ENCODE measurements at places on chromosomes 7 and 10.

DNA sequence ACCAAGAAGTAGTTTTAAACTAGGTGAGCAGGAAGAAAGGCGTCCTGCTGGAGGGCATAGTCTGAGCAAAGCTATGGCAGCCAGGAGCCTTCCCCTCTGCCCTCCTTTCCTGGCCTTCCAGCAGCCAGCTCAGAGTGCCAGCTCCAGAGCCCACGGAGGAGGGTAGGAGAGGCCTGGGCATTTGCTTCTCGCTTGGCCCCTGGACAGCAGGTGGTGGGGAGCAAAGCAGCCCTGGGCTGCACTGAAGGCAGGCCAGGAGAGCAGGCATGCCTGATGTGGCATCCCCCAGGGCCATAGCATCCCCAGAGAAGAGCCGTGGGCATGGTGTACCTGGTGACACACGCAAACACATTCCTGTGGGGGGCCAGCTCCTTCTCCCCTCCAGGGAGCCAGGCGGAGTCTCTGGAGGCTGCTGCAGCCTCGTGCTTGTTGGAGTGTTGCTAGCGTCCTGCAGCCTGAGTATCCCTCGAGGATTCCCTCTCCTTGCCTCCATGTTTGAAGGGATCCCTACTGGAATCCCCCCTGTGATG is 43.9 kb downstream of the CDH23 start:
- no peak for DNase-seq

GRCh38 chr7:32075612-32076011 is 5.4 kb upstream of the PDE1C start:
- DNase-seq, result no peak

- DNase-seq, result no peak
Measured at GRCh38 chr7:156064971-156065386, 252.7 kb upstream of the SHH start.

DNA sequence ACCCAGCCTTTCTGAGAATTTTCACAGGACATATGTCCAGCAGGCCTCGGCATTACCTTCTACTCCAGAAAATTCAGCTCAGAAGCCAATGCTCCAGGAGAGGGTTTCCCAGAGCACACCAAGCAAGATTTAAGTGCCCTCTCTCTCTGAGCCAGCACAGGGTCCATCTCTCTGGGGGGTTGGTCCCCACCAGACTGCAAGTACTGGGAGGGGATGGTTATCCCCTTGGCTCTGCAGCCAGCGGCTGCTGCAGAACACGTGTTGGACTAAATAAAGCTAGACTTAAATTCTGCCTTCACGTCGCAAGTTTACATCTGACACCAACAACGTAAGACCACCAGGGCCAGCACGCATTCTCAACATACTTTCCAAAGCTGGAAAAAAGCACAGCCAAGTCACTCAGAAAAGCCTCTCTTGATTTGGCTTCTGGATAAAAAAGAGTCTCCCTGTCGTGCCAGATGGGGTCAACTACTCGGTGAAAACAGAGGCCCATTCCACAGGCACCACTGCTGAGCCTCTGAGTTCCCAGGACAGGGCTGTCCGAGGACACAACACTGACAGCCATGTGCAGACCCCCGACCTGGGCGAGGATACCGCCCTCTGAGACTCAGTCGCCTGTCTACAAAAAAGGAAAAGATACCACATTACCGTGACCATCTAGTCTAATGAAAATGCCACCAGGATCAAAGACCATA is 77.3 kb downstream of the CTBP2 start:
- DNase-seq, result no peak

GRCh38 chr7:142645777-142646176 is 103.5 kb upstream of the PRSS1 start:
- peak; percentile 61 for DNase-seq

DNA sequence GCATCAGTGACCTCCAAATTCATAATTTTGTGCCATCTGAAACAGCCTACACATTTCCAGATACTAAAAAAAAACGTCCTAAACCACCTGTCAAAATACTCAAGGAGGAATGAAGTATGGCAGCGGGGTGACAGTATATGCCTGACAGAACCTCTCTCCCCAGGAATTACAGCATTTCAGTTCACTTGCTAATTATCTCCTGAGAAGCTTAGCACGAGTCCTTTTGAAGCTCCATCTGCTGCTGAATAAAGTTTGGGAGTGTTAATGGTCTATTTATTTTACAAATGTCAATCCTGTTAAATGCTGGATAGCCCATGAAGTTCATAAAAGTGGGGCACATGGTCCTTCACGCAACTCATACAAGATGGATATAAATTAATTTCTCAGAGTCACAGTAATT is 29.4 kb upstream of the ANLN start:
- DNase-seq, result no peak

GRCh38 chr10:101560298-101561067 is 27.6 kb downstream of the POLL start:
- DNase-seq, result peak; percentile 18

DNA sequence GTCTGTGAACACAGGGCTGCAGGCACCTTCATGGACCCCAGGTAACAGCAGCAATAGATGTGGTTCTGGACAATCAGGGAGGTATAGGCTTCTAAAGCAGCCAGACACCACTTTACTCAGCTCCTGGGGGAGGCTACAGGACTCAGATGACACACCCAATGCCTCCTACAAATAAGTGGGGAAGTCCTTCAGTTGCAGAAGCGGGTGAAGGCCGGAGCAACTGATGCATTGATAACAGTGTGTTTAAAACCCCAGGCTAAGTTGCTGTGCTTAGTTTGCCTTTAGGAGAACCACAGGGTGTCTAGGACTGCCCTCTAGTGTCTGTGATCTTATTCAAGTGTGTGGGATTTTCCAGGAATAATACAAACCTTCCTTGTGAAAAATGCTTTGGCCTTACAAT is 5.9 kb upstream of the ITGA8 start:
- no peak for DNase-seq

- no peak for DNase-seq
Measured at GRCh38 chr7:108246227-108246837, 116.2 kb upstream of the LAMB4 start.

DNA sequence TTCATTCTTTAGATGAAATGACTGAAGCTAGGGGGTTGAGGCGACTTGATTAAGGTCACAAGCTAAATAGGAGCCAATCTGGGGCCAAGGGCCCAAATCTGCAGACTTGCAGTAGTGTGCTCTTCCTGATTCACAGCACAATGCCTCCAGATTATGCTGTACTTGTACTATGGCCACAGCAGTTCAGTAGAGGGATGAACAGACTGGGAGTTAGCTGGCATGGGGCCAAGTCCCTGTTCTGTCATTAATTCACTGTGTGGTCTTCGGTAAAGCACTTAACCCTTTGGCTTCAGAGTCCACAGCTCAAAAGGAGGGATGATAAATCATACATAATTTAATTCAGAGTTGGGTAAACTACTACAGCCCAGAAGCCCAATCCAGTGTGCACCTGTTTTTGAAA is 196.8 kb downstream of the XPNPEP1 start:
- peak; percentile 17 for DNase-seq

- DNase-seq, result no peak
Measured at GRCh38 chr10:132471125-132471451, 66.5 kb upstream of the INPP5A start.

DNA sequence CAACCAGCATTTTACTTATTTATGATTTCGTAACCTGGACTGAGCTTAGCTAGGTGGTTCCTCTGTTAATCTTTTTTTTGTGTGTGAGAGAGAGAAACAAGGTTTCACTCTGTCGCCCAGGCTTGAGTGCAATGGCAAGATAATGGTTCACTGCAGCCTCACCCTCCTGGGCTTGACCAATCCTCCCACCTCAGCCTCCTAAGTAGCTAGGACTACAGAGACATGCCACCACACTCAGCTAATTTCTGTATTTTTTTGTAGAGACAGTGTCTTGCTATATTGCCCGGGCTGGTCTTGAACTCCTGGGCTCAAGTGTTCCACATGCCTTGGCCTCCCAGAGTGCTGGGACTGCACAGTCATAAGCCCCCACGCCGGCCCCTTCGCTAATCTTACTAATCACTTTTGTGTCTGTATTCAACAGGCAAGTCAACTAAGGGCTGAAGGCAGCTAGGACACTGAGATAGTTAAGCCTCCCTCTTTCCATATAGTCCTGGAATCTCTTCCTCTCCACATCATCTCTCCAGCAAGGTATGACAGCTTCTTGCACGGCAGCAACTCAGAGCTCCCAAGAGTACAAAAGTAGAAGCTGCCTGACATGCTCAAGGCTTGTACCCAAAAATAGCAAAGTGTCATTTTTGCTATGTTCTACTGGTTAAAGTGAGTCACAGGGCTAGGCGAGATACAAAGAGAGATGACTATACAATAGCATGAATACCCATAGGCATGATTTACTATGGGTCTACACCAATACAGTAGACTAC is 11.3 kb downstream of the KMT2C start:
- no peak for DNase-seq

GRCh38 chr10:96670786-96671185 is 49.5 kb downstream of the PIK3AP1 start:
- DNase-seq, result peak; percentile 72

DNA sequence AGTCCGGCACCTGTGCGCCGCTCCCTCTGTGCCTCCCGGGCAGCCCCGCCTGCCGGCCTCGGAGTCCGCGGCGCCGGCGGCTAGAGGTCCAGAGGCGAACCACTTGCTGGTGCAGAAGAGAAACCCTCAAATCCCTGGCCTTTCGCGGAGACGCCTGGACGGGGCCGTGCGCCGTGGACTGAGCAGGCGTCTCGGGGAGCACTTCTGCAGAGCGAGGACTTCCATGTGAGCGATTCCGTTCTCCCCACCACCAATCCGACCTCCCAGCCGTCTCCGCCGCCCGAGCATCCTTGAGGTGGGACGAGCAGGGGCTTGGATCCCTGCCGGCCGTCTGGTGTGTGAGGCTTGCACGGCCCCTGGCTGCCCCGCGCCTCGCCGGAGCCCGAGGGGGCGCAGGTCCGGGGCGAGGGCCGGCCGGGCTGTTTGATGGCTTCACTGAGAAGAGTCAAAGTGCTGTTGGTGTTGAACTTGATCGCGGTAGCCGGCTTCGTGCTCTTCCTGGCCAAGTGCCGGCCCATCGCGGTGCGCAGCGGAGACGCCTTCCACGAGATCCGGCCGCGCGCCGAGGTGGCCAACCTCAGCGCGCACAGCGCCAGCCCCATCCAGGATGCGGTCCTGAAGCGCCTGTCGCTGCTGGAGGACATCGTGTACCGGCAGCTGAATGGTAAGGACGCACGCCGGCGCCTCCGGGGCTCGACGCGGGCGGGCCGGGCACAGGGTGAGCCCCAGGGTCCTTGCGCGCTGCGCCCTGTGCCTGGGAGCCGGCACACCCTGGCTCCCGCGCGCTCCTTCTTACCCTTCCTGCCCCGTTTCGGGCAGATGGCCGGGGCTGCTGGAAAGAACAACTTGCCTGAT is 660 bp downstream of the GALNT17 start:
- no peak for DNase-seq

Data from NCI-H1105 treated with DMSO at 0.1 percent for 48 hours (cell line).